Bladder microvascular endothelial cell (primary cell): ENCODE measurements at places on chromosomes 7 and 10. TPM values are rescaled to one million over a fixed set of nuclear protein-coding genes. Genes with fewer than 3 reads are reported as not detected.

Gene GCK
- under 0.01 and 0.25 TPM in 2 replicates for total RNA-seq

Gene GRID1
- 0.06 TPM in 1 of 2 replicates, not detected in the other for total RNA-seq

Gene AKR1C1
- total RNA-seq: 0.65 and 14.5 TPM in 2 replicates

Gene ERVW-1
- not detected in 2 replicates for total RNA-seq

Gene ENO4
- total RNA-seq: not detected in 2 replicates

Gene HMX2
- total RNA-seq: not detected in 2 replicates

Gene TMEM139
- 0.19 TPM in 1 of 2 replicates, not detected in the other for total RNA-seq

Gene PDK4
- total RNA-seq: 17.8 and 58.7 TPM in 2 replicates

Gene RBP3
- not detected in 2 replicates for total RNA-seq

Gene OR9A2
- 0.06 TPM in 1 of 2 replicates, not detected in the other for total RNA-seq

Gene TNS3
- total RNA-seq: 3.7 and 47.3 TPM in 2 replicates

Gene HKDC1
- 0.06 and 0.16 TPM in 2 replicates for total RNA-seq

Gene LOXL4
- total RNA-seq: 0.49 and 1.5 TPM in 2 replicates

Gene PRKG1
- 0.32 and 10.1 TPM in 2 replicates for total RNA-seq

Gene AKR1D1
- total RNA-seq: not detected in 2 replicates

Gene CPEB3
- 0.65 and 2.5 TPM in 2 replicates for total RNA-seq

Gene CNTNAP2
- 0.97 and 1.3 TPM in 2 replicates for total RNA-seq

Gene PRKAR2B
- total RNA-seq: 17.7 and 37.6 TPM in 2 replicates

Gene SORBS1
- 0.44 and 0.97 TPM in 2 replicates for total RNA-seq

Gene ATOH7
- not detected in 2 replicates for total RNA-seq

Gene OR2A1
- total RNA-seq: not detected in 2 replicates

Gene CYP51A1
- total RNA-seq: 79.2 and 107 TPM in 2 replicates

Gene HGF
- 0.82 and 1.6 TPM in 2 replicates for total RNA-seq

Gene AUTS2
- 0.65 and 1.6 TPM in 2 replicates for total RNA-seq

Gene OR2AE1
- total RNA-seq: under 0.01 and 0.25 TPM in 2 replicates

Gene PNLIPRP3
- not detected in 2 replicates for total RNA-seq

Gene PLXNA4
- 0.32 and 7.9 TPM in 2 replicates for total RNA-seq

Gene ZNF503
- total RNA-seq: 0.32 and 0.57 TPM in 2 replicates
